ENCODE measurements at places on chromosomes 2 and 18.

- no peak for DNase-seq
Observed at GRCh38 chr2:22996911-22997310, 388.1 kb upstream of the KLHL29 start.

DNA sequence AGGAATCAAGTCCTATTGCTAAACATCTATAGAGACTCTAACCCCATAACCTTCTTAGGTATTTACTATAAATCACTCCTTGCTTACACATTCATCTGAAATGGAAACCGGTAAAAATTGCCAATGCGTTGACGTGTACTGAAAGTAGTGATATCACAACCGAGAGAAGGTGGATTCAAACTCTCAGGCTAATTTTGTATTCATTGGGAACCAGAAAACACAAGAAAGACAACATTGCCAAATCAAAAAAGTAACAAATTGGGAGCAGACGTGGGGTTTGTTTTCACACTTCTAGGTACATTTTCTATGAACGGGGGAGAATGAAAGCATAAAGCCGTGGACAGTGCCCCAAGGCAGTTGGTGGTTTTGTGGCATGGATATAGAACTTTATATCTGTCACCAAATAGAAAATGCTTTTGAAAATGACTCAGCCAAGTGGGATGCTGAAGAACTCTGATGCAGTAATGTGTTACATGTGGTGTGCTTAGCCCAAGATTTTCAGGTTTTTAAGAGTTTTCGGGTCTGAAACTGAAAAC, 155.1 kb upstream of the RASGRP3 start:
- no peak for DNase-seq

GRCh38 chr2:62489162-62489561, 16.8 kb downstream of the TMEM17 start:
- no peak for DNase-seq

DNA sequence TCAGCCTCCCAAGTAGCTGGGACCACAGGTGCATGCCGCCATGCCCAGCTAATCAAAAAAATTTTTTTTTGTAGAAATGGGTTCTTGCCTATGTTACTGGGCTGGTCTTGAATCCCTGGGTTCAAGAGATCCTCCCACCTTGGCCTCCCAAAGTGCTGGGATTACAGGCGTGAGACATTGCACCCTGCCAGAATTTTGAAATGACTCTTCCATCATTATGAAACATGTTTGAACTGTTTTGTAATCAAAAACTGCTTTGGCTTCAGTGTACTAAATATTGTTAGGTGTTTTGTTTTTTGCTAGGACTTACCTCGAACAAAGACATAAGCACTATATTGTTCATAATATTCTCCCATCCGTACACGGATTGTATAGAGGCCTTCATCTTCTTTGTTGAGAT, 55.8 kb downstream of the MYOM1 start:
- DNase-seq, result no peak

- DNase-seq, result no peak
Observed at GRCh38 chr2:225052703-225053102, 10.4 kb upstream of the DOCK10 start.

DNA sequence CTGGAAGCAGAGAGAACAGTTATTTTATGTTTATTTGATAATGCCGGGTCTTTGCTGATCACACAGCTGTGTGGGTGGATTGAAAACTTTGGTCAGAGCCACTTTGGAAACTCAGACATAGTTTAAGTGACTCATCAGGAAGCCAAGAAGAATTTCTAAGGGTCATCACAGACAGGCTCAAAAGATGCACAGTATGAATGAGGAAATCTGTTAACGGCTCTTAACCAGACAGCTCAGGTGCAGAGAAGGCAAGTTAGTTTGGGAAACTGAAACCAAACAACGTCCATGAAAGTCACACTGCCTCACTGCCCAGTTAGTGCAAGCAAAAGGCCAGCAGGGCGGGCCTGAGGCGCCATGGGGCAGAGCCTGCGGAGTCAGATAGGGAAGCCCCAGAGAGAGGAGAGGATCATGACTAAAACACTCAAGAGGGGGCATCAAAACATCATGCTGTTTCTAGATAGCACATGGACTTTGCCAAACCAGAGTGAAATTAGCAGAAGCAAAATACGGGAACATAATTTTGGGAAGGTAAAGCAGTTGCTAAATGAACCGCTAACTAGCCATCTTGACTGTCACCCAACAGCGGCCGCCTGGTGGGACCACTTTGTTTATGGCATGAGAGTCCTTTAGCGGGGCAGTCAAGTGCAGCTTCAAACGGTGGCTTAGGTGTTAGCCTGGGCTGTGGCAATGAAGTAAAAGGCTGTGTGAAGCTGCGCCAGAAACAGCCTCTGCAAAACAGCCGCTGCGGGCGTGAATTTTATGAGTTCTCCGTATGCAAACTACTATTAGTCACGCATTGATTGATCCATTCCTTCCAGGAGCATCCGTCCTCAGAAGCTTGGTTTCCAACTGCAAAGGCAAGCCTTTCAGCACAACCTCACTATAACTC, 101.2 kb downstream of the KCTD18 start:
- no peak for DNase-seq

GRCh38 chr2:172615727-172616261, 59.9 kb downstream of the PDK1 start:
- no peak for DNase-seq

- DNase-seq, result no peak
Observed at GRCh38 chr2:46315103-46315890, 18.1 kb downstream of the EPAS1 start.

DNA sequence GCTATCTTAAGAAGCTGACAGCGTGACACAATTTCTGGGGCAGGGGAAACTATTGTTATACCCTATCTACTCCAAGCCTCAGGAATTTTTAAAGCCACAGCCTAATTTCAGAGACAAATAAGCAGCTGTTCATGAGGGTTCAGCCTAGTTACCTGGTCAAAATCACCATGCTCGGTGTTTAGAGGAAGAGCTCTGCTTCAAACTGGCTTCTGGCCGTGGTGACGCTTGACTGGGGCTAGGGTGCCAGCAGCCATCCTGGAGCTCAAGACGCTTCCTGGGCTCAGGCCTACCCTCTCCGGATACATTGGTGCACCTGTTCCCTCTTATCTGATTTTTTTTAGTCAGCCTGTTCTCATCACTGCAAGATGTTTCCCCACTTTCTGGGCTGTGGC, 41.7 kb downstream of the FRZB start:
- no peak for DNase-seq

GRCh38 chr2:172234716-172235691, 132.3 kb upstream of the DLX2 start:
- DNase-seq, result no peak

DNA sequence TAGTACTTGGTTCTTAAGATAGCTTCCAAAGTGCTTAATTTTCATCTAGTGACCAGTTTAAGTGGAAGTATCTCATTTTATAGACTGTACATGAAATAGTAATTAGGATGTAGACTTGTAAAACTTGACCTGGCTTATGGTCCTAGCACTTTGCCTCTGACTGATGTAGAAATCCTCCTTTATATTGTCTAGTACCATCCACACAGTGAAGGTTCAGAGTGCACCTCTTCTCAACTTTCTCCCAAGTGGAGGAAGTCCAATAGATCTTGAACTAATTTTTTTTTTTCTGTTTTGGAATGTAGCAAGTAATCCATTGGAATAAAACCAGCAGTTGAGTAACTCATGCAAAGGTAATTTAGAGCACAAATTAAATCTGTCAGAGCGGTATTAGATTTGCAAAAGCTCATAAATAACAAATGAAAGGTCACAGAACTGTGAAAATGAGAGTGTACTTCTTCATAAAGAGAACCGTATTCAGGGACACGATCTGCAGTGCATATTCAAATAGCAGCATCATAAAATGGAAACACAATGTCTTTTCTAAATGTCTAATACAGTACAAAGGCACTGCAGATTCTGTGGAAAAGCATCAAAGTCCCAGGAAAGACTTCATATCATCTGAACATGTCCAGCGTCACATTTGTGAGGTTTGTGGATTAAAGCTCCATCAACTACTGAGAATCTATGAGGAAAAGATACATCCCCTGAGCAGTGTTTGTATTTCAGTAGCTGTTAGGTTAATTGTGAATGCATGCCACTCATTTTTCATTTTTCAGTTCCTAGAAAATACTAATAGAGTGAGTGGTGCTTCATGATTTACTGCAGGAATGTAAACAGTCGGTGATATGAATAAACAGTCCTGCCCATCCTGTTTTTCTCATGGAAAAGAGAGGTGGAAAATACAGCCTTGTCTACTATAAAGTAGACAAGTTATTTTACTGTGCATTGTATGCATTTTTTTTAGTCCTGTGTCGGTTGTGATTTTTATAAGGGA, 100.7 kb downstream of the LYPD6 start:
- no peak for DNase-seq

GRCh38 chr2:46458763-46459500, 20.4 kb upstream of the TMEM247 start:
- no peak for DNase-seq

DNA sequence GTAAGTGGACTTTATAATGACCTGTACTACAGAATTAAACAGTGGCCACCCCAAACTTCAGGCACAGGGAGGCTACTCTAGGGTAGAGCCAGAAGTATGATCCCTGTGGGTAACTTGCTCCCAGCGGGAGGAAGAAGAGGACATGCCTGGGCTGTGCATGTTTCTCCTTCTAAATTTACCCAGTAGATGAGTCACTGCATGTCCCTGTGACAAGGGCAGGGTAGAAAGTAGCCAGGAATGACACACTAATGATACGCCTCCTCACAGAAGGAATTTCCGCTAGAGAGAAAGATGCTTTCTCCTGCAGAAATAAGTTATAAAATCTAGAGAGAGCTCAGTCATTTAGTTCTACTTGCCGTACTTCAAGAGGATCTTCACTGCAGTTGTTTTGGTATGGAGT, 7.5 kb downstream of the ACYP2 start:
- no peak for DNase-seq
